Retina (tissue), 1 donor: ENCODE measurements at places on chromosomes 12 and 14.

GRCh38 chr14:103740991-103741689, 25.5 kb downstream of the ZFYVE21 start:
- DNase-seq = no peak

- DNase-seq = no peak
Measured at GRCh38 chr14:95268350-95268749, 51.4 kb downstream of the CLMN start.

DNA sequence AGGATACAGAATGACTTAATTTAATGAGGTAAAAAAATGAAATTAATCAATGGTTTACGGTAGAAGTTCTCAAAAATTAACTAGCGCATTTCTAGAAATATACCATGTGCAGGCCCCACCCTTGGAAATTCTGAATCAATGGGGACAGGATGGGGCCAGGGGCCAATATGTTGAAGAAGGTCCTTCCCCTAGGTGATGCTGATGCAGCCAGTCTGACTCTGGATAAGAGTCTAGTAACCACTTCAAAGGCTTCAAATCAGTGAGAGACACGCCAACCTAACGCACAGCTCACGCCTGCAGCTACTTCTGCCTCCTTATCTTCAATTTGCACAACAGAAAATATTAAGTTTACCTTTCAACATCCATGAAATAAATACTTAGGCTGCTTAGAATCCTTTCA, 14.9 kb downstream of the GIT2 start:
- no peak for DNase-seq

DNA sequence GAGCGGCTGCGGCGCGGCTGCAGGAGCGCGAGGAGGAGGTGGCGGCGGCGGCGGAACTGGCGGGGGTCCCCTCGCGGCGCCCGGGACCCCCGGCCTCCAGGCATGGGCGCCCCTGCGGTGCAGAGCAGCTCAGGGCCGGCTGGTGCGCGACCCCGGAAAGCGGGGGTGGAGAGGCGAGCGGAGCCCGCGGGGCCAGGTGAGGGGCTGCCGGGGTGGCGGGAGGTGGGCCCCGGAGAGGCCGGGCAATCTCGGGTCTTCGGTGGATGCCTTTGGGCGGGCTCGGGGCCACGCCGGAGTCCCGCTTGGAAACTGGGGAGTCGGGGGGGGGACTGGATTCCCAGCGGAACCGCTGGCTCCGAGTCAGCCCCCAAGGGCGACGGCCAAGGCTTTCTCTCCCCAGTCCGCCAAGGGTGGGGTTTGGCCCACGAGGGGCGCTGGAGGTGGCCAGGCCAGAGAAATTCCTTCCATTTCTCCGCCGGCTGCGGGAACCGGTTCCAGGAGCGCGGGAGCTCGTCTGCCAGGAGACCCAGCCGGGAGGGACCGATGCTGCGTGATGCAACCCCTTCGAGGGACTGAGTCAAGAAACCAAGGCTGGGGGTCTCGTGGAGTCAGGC, 13.9 kb upstream of the NR4A1 start:
- DNase-seq = peak; percentile 70

DNA sequence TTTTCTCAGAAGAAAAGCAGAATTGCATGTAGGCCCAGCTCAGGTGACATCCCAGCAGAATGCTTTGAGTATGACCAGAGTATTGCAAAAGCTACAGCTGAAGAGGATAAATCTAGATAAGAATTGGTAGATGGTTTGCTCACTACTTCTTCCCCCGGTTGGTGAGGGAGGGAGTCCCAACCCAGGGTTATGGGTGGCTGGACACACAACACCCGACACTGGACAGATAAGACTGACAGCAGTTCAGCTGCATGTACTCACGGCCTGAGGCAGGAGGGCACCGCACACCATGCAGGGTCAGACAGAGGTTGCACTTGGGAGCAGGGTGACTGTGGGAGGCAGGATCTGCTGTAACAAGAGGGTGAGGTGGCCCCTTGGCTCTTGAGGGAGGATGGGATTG, 1.7 kb upstream of the CLEC4C start:
- DNase-seq = no peak

DNA sequence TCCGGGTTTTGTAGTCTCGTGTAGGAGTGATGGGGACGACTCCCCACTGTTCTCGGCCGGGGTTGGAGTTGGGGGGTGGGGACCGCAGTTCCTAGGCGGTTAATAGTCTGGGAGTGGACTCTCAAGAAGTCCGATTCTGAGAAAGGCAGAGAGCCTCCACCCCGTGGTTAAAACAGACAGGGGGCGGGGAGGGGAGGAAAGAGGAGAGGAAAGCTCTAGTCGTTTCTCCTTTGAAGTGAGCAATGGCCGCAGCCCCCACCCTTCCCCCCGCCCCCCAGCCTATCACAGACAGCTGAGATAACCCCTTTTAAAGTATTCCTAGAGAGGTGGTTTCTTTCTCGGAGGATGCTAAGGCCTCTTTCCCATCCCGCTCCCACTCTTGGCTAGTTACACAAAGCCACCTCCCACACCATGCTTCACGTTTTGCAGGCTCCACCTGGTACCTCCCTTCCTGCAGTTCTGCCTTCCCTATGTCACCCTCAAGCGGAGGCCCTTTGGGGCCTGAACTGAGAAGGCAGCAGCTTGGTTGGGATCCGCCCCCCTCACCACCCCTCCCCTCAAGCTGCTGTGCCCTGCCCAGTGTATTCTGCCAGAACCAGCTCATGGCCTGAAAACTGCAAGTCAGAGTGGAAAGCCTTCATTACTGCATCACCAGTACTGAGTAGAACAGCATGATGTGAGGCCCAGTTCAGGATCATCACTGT, 853 bp downstream of the USP5 start:
- no peak for DNase-seq

- no peak for DNase-seq
Measured at GRCh38 chr12:100156731-100157426, 14.2 kb upstream of the BLTP3B start.

GRCh38 chr12:117011988-117012805, 87.0 kb downstream of the TESC start:
- no peak for DNase-seq

DNA sequence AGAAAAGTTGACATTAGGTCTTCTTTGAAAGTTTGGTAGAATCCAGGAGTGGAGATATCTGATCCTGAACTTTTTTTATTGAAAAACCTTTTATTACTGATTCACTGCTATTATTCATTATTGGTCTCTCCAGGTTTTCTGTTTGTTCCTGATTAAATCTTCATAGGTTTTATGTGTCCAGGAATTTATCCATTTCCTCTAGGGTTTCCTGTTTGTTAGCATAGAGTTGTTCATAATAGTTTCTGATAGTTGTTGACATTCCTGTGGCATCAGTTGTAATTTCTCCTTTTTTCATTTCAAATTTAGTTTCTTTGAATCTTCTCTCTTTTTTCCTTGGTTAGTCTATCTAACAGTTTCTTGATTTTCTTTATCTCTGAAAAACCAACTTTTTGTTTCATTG, 370.3 kb downstream of the SLC6A15 start:
- no peak for DNase-seq

- no peak for DNase-seq
Measured at GRCh38 chr14:31902002-31902401, 175.1 kb upstream of the ARHGAP5 start.

DNA sequence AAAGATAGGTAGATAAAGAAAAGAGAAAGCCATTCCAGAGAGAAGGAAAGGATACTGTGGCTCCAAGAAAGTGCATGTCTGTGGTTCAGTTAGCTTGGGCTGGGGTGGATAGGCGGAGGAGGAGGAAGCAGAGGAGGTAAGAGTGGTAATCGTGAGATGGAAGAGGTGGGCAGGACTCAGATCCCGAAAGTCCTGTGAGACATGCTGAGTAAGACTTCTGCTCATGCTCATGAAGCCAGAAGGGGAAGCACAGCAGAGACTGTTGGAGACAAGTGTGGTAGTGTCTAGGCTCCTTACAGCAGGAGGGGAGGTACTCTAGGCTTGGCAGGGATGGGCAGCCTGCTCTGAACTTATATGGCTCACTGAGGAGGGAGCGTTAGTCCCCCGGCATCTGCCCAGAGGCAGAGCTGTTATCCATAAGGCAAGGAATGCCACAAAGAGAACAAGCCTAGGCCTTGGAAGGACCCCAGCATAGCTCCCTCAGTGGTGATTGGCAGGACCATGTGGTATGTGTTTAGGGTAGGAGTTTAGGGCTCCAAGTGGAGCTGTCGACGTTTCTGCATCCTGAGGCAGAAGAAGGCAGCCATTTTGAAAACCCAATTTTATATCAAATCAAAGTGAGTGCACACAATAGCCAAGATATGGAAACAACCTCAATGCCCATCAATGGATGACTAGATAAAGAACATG, 135.3 kb downstream of the SMOC1 start:
- DNase-seq = no peak

- no peak for DNase-seq
Measured at GRCh38 chr14:77914073-77914721, 114.3 kb downstream of the ADCK1 start.

DNA sequence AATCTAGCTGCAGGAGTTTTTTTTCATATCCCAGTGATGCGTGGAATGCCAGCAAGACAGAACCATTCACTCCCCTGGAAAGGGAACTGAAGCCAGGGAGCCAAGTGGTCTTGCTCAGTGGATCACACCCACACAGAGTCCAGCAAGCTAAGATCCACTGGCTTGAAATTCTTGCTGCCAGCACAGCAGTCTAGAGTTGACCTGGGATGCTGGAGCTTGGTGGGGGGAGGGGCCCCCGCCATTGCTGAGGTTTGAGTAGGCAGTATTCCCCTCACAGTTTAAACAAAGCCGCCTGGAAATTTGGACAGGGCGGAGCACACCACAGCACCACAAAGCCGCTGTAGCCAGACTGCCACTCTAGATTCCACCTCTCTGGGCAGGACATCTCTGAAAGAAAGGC, 86.9 kb upstream of the STXBP6 start:
- DNase-seq = no peak

GRCh38 chr12:104494137-104494792, 37.5 kb downstream of the CHST11 start:
- DNase-seq = no peak

- DNase-seq = no peak
Measured at GRCh38 chr14:79352076-79352630, 859.2 kb downstream of the DIO2 start.

DNA sequence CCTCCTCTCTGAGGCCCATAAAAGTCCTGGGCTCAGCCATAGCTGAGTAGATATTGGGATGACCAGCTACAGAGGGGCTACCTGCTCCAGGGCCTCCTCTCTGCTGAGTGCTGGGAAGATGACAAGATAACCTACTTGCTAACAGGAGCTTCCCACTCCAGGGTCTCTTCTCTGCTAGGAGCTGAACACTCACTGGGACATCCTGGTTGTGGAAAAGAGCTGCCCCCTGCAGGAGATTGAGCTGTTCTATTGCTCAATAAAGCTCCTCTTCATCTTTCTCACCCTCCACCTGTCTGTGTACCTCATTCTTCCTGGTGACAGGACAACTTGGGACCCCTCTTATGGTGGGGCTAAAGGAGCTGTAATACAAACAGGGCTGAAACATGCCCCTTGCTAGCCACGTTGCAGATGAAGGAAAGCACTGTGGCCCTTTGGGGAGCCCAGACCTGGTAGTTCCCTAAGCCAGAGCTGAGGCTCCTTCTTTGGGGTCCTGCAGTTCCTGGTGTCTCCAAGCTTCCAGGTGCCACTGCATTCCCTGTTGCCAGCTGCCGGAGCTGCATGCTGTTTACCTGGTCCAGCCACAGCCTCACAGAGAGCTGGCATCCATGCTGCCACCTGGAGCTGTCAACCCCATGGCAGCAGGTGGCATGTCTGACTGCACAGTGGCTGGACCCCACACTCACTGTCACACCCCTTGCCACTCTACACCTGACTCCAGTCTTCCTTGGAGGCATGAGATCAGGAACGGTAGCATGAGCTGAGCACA, 598.5 kb upstream of the LMO3 start:
- no peak for DNase-seq

DNA sequence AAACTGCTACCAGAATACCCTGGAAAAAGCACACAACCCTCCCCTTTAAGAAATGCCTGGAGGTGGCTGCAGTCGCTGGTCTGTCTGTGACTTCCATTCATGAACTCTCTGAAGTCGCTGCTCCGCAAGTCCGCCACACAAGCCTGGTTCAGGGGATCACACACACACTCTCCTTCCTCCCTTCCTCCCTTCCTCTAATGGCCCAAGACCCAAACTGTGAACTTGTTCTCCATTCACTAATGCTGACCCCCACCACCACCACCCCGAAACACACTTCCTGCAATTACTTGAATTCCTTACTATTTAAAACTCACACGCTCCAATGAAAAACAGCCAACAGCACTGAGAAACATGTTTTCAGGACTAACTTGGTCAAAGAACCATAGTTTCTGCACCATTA, 1.0 kb upstream of the LMO3 start:
- peak; percentile 51 for DNase-seq

- no peak for DNase-seq
Measured at GRCh38 chr14:101228949-101229541, 325.5 kb upstream of the RTL1 start.

DNA sequence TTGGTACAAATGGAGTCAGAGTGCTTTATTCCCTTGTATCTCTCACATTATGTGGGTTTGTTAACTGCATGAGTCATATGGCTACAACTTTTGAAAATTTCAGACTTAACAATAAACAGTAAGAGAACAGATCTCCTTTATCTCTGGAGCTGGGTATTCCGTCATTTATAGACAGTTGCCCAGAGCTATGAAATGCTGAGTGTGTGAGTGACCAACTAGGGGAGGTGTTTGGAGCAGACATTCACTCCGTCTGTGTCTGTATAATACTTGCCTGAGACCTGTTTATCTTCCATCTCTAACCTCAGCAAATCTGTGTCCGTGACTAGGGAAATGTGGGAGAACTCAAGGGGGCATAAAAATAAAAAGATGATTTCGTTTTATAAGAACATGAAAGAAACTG, 279.9 kb upstream of the FAR2 start:
- DNase-seq = no peak

- DNase-seq = no peak
Measured at GRCh38 chr14:105075379-105076295, 10.4 kb upstream of the GPR132 start.

- no peak for DNase-seq
Measured at GRCh38 chr12:53195516-53196420, 11.3 kb downstream of the ITGB7 start.

DNA sequence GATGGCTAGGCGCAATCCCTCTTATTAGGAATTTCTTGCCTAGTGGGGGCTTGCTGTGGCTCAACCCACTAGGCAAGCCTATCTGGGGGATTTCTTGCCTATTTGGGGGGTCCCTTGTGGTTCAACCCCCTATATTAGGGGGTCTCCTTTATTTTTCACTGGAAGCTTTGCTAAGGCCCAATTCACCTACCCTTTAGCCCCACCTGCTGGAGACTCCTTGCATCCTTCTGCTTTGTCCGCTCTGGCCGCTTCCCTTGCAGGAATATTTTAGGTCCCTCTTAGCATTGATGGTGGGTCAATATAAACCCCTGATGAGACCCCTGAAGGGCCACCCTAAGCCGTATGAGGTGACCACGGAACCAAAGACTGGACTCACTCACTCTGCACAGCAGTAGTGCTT, 1552.1 kb downstream of the AACS start:
- no peak for DNase-seq

DNA sequence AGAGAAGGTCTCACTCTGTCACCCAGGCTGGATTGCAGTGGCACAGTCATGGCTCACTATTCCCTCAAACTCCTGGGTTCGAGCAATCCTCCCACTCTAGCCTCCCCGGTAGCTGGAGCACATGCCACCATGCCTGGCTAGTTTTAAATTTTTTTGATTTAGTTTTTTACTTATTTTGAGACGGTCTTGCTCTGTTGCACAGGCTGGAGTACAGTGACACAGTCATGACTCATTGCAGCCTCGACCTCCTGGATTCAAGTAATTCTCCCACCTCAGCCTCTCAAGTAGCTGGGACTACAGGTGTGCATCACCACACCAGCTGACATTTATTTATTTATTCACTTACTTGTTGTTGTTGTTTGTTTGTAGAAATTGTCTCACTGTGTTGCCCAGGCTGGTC, 22.2 kb upstream of the DIP2B start:
- no peak for DNase-seq

- no peak for DNase-seq
Measured at GRCh38 chr12:58487255-58487654, 433.0 kb downstream of the LRIG3 start.
